ENCODE measurements at places on chromosomes 11 and 22.

DNA sequence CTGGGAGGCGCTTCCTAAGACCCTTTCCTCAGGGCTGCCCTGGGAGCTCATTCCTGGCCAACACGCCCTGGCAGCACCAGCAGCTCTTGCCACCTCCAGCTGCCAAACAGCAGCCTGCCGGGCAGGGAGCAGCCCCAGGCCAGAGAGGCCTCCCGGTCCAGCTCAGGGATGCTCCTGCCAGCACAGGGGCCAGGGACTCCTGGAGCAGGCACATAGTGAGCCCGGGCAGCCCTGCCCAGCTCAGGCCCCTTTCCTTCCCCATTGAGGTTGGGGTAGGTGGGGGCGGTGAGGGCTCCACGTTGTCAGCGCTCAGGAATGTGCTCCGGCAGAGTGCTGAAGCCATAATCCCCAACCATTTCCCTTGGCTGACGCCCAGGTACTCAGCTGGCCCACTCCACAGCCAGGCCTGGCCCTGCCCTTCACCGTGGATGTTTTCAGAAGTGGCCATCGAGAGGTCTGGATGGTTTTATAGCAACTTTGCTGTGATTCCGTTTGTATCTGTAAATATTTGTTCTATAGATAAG is 7.6 kb downstream of the SLC39A13 start:
- DNase-seq = no peak

- DNase-seq = no peak
Measured at GRCh38 chr11:94649254-94649653, 82.1 kb downstream of the PIWIL4 start.

DNA sequence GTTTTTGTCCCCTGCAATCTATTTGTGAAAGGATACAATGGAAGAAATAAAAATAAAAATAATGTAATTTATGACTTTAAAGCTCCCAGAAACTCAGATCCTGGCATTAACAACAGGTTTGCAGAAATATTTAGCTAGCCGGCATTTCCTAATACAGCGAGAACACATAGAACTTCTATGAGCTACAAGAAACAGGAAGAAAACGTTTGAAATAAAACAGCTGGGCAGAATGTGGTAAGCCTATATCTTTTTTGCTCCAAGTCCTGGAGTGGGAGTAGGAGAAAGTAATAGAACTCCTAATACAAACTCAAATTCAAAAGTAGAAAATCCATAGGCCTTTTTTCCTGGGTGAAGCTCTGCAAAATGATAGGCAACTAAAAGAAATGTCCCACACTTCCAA is 29.6 kb upstream of the FIBIN start:
- no peak for DNase-seq

DNA sequence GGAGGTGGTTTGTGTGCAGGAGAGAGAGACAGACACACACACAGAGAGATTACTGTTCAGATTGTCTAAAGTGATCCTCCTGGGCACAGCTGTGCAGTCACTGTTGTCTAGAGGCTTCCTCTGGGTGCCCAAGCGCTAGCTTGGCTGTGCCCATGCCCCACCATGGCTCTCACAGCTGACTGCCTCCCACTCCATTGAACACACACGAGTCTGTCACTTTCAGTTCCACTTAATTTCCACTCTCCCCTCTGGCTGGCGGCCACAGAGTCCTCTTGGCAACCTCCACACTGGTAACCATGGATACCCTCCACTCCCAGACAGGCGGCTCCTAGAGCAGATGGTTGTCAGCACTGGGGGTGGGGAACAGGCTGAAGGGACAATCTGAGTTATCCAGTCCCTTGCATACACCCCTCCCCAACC is 29.1 kb downstream of the MAP6 start:
- DNase-seq = no peak

Measured in GM10248 (cell line).